HTR-8/SVneo (cell line): ENCODE measurements at places on chromosomes 1 and 21.
A peak's percentile ranks its signal among the peaks of the same experiment; 100 is the strongest.

- no peak for DNase-seq
Observed at GRCh38 chr1:33336580-33336979, 15.7 kb upstream of the A3GALT2 start.

- no peak for DNase-seq
Observed at GRCh38 chr1:42340901-42341300, 5.9 kb upstream of the FOXJ3 start.

- peak; percentile 26 for DNase-seq
Observed at GRCh38 chr1:88935522-88936222, 44.3 kb upstream of the GTF2B start.

- no peak for DNase-seq
Observed at GRCh38 chr1:248793592-248793991, 32.1 kb downstream of the SH3BP5L start.

DNA sequence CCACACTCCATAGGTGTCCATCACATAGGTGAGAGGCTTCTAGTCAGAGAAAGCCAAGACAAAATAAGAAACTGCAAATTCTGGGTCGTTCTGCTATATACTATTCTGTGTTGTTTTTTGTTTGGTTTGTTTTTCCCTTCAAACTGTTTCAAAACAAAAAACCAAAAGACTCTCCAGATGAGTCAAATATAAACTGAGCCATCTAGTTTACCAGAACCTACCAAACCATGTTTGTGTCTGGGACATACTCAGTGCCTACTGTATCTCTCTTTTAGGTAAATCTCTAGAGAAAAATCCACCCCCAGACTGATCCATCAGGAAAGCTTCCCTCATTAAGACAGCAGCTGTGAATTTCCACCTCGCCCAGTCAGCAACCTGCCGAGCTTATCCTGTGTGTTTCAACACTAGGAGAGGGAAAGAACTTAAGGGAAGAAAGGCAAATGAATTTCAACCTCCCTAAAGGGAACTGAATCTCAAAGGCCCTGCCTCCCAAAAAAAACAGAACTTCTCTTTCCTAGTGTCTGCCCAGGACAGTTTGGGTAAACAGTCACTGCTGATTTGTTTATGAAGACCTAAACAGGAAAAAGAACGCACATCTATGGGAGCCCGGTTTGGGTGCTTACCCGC is 17.2 kb downstream of the PPT1 start:
- no peak for DNase-seq

- no peak for DNase-seq
Observed at GRCh38 chr1:161121042-161121650, 3.2 kb downstream of the NIT1 start.

DNA sequence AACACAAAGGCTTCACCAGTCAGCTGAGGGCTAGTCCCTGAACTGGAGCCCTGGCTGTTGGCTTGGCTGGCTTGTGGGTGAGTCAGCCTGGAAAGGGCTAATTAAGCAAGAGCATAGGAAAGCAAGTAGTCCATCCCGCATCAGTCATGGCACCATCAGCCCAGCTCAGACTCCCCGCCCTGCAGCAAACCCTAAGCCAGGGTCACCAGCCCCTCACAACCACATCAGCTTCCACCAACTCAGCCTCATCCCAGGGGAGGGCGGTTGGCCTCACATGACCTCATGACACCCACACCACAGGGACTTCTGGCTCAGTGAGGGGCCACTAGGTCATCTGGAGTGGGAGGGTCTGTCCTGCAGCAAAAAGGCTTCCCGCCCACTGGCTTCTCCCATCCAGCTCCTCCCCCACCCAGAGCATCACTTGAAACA is 7.0 kb upstream of the SPATC1L start:
- DNase-seq: peak; percentile 28

GRCh38 chr1:169025412-169025811 is 81.1 kb upstream of the ATP1B1 start:
- no peak for DNase-seq

GRCh38 chr1:78919150-78919549 is 87.4 kb downstream of the ADGRL4 start:
- DNase-seq: no peak

- no peak for DNase-seq
Observed at GRCh38 chr1:169925505-169926482, 32.1 kb upstream of the SCYL3 start.

- no peak for DNase-seq
Observed at GRCh38 chr1:12370333-12370975, 140.6 kb downstream of the VPS13D start.

- no peak for DNase-seq
Observed at GRCh38 chr1:229253151-229253974, 17.5 kb upstream of the RAB4A start.

GRCh38 chr1:21045351-21045750 is 131.3 kb downstream of the EIF4G3 start:
- DNase-seq: no peak

GRCh38 chr1:113242481-113242880 is 147.8 kb upstream of the MAGI3 start:
- DNase-seq: no peak

DNA sequence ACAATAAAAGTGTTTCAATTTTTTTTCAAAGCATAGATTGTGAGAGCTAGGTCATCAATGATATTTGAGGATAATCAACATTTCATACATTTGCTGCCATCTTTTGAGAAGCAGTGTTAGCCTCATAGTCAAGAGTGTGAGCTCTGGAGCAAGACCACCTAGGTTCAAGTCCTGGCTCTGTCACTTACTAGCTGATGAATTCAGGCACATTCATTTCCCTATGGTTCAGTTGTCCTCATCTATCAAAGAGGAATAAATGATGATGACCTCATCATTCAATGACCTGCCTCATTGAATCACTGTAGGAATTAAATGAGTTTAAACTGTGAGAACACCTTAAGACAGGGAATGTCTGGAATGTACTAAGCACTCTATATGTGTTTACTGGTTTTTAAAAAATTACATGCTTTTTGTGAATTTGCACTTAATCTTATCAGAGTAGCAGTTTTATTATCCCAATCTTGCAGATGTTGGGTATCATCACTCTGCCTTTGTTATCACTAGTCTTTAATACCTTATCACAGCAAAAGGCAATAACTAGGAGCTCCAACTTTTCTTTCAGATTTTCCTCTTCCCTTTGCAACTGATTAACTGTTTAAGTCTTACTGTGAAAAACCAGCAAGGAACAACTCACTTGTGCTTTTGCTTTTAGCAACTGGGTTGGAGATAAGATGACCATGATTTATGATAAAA is 47.4 kb downstream of the SLC30A10 start:
- DNase-seq: no peak

GRCh38 chr1:245079021-245079609 is 75.7 kb upstream of the KIF26B start:
- DNase-seq: no peak

- peak; percentile 14 for DNase-seq
Observed at GRCh38 chr1:196651637-196652215, at the start of gene CFH. Gene CFH (plus strand): TSS chr1:196652043. CDS start chr1:196652118, 75 bp downstream.

- no peak for DNase-seq
Observed at GRCh38 chr1:116949213-116949985, 39.7 kb downstream of the PTGFRN start.

GRCh38 chr1:62395291-62395690 is 41.6 kb upstream of the USP1 start:
- DNase-seq: no peak

DNA sequence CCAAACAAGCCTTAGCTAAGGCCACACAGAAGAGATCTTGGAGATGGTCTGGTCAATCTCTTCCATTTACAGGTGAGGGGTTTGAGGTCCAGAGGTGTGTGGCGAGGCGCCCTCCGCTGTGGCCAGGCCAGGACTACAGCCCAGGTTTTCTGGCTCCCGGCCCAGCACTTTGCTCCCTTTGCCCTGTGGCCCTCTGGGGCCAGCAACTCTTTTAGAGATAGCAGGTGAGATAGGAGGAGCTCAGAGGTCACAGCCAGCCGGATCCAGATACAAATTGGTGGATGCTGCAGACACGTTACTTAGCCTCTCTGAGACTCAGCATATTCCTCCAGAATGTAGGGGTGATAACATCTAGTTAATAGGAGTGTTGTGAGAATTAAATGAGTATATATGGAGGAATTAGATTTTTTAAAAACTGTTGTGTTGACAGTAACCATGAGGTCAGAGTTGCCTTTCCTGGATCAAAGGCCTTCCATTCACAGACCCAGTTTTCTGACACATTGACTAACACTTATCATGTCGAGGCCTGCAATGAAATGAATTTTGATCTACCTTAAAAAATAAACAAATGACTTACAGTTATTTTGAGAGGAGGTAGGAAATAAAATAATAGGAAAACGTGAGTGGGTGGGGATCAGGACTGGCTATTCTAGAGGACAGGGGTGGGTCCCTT is 16.6 kb downstream of the TEX35 start:
- no peak for DNase-seq

DNA sequence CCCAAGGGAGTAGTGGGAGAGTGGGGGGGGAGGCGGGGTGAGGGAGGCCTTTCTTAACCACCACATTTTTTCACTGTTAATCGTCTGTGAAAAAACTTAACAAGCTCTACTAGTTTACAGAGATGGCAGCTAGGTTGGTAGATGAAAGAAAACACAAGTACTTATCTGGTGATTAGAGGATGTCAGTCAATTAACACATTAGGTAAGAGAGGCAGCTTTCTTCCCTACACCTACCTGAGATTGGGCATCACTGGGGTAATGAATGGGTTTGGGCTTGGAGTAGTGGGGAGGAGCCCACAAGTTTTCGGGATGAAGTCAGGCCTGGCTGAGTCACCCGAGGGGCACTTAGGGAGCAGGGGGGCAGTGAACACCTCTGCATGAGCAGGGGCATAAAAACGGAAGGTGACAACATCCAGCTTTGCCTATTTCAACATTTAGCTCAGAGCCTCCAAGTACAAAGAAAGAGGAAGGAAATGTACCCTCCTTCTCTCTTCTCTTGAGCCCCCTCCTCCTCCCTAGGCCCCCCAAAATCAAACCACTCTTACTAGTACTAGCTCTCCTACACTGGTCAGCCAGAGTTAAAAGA is 2.5 kb downstream of the LBR start:
- peak; percentile 43 for DNase-seq

- peak; percentile 24 for DNase-seq
Observed at GRCh38 chr1:30034627-30035521, 688.5 kb downstream of the MATN1 start.

DNA sequence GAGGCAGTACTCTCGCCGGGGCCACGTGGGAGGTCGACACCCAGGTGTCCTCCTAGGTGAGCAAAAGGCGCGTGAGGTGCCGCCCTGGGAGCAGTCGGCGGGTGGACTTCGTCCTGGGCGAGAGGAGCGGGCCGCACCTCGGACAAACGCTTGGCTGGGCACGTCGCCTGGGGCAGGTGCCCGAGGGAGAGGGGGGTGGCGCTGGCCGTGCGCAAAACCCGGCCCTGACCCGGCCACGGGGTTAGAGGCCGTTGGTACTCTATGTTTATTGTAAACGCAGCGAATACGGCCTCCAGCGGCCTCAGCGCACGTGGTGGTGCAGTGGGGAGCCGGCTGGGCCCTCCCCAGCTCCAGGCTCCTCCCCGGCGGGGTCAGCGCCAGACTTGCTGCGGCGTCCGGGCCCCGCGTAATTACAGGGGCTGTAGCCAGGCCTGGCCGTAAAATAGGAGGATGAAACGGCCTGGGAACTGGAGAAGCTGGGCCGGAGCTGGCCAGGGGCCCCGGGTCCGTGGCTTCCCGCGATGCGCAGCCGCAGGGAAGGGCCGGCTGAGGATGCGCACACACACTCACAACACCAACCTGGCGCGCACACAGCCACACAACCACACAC is 1.6 kb upstream of the EFNA1 start:
- DNase-seq: no peak

- DNase-seq: no peak
Observed at GRCh38 chr21:35010447-35010846, 38.7 kb downstream of the RUNX1 start.

DNA sequence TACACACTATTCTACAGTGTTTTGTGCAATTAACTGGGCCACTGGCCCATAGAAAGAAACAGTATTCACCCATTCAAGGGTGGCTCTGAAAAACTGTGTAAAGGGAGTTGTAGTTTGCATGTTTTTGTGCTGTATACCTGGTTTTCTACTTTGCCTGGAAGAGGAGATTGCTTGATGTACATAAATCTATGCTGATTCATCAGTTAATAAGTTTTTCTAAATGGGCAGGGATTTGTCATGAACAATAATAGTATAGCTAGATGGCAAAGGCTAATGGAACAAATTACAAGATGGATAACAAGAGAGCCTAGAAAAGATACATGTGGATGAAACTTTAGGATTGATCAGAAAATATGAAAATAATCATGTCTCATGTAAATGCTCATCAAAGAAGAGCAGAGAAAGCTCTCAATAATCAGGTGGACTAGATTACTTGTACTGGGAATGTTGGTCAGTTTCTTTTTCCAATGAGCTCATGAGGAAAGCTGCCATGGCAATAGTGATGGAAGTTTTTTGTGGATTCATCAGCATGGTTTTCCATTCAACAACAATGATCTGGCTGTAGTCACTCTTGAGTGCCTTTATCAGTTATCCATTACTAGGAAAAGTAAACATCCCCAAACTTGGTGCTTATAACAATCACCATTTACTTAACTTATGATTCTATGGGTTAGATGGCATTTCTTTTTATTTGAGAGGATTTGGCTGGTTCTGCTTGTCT is 602.8 kb downstream of the BRINP3 start:
- DNase-seq: no peak

DNA sequence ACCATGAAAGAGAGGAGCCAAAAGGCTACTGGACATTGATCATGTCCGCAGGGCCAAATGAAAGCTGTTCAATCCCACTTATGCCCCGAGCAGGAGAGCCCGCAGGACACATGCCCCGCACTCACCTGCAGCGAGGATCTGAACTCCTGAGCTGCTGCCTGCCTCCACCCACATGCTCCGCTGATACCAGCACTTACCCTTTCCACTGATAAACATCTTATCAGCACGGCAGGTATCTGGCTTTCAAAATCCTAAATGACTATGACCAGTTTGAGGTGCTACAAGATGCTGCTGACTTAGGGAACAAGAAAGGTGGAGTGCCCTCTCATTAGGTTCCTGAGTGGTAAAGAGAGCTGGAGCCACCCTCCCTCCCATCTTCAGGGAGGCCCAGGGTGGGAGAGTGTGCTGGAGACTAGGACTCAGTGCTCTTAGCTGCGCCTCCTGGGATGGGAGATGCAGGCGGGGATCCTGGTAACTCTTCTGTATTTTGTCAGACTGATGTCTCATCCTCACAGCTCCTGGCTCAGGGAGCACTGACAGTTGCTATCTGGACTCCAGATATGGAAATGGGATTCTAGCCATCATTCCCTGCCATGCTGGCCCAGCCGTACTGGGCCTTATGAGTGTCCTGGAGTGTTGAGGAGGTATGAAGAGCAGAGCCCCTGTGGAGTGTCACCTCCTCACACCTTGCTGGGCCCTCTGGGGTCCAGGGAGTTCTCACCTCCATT is 86.4 kb upstream of the F3 start:
- no peak for DNase-seq

DNA sequence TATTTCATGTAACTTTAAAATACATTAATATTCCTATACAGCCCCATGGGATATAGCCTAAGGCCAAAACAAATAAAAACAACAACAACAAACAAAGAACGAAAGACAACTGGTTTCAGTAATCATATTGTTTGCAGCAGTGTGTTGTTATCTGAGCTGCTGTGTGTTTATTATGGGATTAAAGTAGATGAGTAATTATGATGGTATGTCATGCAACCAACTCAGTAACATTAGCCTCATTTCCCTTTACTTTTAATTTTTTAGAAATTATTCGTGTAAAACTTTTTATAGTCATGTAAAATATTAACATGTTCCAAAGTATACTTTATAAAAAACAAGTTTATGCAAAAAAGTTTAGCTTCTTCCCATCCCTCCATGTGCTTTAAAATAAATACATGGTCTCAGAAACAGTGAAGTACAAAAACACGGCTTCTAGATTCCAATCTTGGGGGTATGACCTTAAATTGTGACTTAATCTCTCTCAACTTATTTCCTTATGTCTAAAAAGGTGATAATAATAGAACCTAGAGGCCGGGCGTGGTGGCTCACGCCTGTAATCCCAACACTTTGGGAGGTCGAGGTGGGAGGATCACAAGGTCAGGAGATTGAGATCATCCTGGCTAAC is 176.1 kb downstream of the SLC45A1 start:
- DNase-seq: no peak
